ENCODE measurements at places on chromosomes 1 and 21. TPM values are rescaled to one million over a fixed set of nuclear protein-coding genes. Genes with fewer than 3 reads are reported as not detected.

IGSF3 gene
- total RNA-seq: 19.2 TPM

PLD5 gene
- 1.7 TPM for total RNA-seq

OR13G1 gene
- total RNA-seq: not detected

FALEC gene
- not detected for total RNA-seq

KCNA2 gene
- 0.01 TPM for total RNA-seq

GNAT2 gene
- total RNA-seq: not detected

HPCA gene
- 0.66 TPM for total RNA-seq

KCNQ4 gene
- 0.43 TPM for total RNA-seq

LCE2C gene
- not detected for total RNA-seq

C1orf94 gene
- total RNA-seq: not detected

PRPF38B gene
- 21.9 TPM for total RNA-seq

CTPS1 gene
- 88.7 TPM for total RNA-seq

EFCAB7 gene
- total RNA-seq: 2.8 TPM

WNT2B gene
- 0.39 TPM for total RNA-seq

TFF3 gene
- total RNA-seq: not detected

TCEA3 gene
- total RNA-seq: 0.55 TPM

IGFN1 gene
- total RNA-seq: 0.64 TPM

CLK2 gene
- total RNA-seq: 24.9 TPM

ELAPOR1 gene
- total RNA-seq: 0.44 TPM

SYNC gene
- total RNA-seq: 17.7 TPM

SPTA1 gene
- total RNA-seq: not detected

RIPK4 gene
- total RNA-seq: 23.2 TPM

NES gene
- total RNA-seq: 1.4 TPM

GNG4 gene
- 13.5 TPM for total RNA-seq

SPRR1A gene
- total RNA-seq: not detected

B3GALT6 gene
- 17.8 TPM for total RNA-seq

AMY1C gene
- not detected for total RNA-seq

CYYR1 gene
- total RNA-seq: not detected

RNU1-1 gene
- total RNA-seq: not detected

LCE3D gene
- 2.4 TPM for total RNA-seq

CDCA8 gene
- 47.7 TPM for total RNA-seq

FMO5 gene
- total RNA-seq: 0.29 TPM

EPHA10 gene
- 0.96 TPM for total RNA-seq
